ENCODE measurements at places on chromosomes 13 and 19.

DNA sequence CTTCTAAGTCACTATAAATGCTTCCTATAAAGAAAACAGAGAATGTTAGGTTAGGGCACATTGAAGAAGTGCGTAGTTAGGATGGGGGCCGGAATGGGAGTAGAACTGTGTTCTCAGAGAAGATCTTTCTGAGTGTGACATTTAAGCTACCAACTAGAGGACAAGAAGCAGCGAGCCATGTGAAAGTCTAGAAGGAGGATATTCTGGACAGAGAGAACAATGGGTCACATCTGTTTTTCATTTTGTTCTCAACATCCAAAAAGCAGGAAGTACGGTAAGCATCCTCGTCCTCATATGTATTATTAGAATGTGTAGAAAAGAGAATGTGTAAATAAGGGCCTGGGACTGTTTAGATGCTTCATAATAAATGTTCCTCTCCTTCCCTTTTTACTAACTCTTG, 44.5 kb upstream of the PARP4 start:
- DNase-seq, result no peak

- DNase-seq, result peak; percentile 88
Observed at GRCh38 chr13:24671386-24672113, 8.7 kb upstream of the ATP12A start.

DNA sequence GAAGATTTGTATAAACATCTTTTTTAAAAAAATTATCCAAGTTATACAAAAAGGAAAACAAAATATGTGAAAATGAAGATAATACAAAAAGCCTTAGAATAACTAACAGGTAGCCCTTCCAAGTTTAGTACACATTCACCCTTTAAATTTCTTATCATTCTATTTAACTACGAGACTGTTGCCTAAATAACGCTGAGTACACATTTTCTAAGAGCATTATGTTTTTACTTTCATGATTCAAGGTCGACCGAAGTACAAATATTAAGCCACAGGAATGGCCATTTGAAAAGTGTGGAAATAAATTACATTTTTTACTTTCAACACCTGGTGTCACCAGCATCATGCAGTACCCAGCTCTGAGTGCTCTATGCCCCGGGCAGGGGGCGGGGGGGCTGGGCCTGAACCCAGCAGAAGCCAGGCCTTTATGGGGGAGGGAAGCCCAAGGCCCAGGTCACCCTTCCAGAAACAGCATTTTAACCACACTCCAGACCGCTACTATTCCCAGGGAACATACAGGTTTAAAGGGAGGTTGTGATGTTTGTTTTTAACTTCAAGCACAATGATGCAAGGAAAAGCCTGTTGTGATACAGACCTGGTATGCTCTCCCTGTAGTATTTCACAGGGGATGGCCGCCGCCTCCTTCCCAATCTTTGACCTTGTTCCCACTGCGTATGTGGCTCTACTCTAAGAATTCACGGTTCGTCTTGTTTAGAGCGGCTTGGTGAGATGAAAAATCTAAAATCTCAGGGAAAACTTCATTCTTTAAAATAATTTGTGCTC, 24.0 kb downstream of the GGACT start:
- no peak for DNase-seq

DNA sequence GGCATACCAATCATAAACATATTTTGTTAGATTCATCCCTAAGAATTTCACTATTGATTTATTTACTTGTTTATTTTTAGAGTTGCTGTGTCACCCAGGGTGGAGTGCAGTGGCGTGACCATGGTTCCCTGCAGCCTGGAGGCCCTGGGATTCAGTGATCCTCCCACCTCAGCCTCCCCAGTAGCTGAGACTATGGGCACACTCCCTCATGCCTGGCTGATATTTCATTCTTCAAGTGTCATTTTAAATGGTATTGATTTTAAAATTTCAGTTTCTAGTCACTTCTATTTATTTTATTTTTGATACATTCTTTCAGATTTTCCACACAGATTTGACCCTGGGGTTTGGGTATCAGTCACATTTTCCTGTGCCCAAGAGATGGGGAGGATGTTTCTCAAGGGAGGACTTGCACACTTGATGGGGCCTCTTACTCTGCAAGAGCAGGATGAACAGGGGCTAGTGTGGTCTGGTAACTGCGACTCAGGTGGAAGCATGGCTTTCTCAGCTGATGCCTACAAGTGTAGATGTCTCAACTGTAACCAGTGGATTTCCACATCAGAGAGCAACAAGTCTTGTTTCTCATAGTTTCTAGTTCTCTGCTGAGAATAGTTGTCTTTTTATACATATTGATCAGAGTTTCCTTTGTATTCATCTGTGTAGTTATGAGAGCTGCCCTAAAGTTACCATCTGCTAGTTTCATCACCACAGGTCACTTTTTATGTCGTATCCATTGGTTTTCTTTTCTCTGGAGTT, 40.2 kb downstream of the CCNE1 start:
- DNase-seq, result no peak

DNA sequence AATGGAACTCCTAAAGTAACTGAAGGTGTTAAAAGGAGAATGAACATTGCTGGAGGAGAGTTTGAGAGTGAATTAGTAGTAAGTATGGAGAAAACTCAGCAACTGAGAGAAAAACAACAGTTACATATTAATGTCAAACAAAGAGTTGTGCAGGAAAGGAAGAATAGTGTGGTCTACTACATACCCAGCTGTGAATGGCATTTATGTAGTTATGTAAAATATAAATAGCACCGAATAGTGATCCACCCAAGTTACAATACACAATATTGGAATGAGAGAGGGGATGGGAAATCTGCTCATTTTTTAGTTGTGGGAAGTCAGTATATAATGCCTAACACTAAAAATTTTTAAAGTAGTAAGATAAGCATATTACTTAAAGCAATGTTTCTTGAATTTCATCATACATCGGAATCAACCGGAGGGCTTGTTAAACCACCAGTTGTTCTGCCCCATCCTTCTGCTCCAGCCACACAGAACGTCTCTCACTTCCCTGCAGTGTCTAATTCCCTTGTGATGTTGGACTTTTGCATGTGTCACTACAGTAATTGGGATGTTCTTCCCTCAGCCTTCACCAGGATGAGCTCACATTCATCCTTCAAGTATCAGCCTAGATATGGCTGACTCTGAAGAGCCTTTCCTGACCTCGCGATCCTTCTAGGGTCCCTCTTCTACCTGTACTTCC, 11.5 kb downstream of the CCDC70 start:
- DNase-seq, result no peak

Data from fibroblast of skin of right biceps (primary cell).